ENCODE measurements at places on chromosomes 12 and 14.

DNA sequence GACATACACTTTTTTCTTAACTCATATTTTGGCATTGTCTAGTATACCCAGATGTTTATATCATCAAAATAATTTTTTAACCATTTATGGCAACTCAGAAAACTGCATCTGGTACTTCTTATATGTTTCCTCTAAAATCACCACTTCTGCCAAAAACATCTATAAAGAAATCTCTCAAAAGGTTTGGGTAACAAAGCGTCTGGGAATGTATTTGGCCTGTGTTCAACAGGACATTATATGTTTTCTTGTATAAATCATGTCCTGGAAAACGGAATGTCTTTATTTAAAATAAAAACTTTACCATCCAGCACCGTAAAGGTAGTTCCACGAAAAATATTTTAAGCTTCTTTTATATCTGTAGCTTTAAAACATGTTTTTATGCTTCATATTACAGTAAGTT lies 36.1 kb upstream of the FBLN5 start:
- no peak for DNase-seq

DNA sequence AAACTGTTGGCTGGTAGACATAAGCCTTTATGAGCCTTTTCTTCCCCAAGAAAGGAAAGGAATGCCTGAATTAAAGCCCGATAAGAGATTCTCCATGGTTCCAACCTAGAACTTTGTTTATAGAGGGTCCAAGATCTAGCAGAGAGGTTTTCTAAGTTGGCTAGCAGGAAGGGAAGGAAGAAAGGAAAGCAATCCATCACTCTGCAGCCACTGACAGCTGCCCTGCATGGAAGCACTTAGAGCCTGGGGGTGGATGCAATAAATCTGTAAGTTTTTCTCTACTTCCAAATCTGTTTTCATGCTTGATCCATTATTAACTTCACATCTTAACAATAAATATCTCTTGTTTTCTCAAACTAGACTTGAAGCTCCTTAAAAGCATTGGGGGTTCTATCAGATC lies 224.4 kb downstream of the KSR2 start:
- DNase-seq: no peak

DNA sequence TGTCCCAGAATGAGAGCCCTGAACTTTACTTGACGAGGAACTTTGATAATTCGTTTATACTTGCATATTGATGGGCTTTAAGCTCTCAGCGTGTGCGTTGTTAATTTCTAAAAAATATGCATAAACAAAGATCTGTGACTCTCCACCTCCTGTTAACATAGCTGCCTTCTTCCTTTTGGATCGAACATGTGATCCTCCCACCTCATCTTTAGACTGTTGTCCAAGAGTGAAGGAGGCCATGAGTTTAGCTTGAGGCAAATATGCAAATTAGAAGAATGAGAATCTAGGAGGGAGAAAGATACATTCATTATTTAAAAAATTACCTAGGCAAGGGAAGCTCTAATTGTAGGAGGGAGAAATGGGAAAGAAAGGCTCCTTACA lies 617 bp downstream of the TTC8 start:
- no peak for DNase-seq

GRCh38 chr12:29783773-29784666 lies at the start of gene TMTC1:
TMTC1 (minus strand) TSS chr12:29783942; CDS start chr12:29783751, 191 bp downstream.
- peak; percentile 65 for DNase-seq

GRCh38 chr12:22032732-22033131 lies 13.3 kb upstream of the CMAS start:
- no peak for DNase-seq

DNA sequence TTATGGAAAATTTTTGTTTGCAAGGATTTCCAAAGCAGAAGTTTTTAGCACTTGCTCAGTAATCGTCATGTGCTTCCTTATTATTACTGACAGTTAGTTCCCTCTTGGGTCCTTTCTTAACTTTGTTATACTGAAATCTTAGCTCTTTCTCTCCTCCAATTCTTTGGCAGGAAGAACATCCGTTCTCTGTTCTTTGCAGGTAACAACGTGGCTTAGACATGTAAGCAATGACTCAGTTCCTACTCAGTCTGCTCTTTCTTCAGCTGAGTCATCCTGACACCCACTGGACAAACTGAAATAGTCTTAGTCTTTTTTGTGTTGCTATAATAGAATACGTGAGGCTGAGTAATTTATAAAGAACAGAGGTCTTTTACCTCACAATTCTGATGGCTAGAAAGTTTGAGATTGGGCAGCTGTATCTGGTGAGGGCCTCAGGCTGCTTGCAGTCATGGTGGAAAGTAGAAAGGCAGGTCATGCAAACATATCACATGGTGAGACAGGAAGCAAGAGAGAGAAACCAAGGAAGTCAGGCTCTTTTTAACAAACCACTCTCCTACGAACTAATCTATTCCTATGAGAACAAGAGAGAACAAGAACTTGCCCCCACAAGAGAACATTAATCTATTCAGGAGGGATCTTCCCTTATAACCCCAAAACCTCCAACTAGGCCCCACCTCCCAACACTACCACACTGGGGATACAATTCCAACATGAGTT lies 49.2 kb downstream of the TESPA1 start:
- DNase-seq: no peak

DNA sequence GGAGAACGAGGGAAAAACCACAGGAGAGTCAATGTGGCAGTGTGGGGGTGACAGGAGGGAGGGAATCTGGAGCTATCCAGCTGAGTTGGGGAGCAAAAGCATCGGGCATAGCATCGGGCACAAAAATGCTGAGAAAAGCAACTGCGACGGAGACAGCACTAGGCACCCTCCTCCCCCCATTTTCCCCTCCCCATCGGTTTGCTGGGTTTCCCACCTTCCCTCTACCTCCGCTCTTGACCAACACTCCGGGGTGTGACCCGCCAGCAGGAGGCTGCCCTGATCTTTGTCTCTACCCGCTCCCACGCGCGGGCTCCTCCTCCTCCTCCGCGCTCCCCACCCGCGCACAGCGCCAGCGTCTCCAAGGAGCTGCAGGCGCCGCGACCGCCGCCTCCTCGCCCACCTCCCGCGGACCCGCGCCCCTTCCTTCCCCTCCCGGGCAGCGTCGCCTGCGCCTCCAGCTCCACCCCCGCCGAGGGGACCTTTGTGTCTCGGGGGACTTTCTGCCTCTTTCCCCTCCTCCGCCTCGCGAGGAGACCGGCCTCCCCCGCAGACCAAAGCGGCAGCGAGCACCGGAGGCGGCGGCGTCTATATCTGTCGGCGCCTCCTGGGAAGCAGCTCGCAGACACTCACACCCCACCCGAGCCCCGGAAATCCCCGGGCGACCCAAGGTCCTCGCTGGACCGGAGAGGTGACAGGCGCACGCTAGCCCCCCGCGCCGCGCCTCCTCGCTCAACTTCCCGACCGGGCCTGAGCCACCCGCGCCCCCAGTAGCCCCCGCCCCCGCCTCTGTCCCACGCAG lies 920 bp downstream of the CDK17 start:
- DNase-seq: peak; percentile 40

DNA sequence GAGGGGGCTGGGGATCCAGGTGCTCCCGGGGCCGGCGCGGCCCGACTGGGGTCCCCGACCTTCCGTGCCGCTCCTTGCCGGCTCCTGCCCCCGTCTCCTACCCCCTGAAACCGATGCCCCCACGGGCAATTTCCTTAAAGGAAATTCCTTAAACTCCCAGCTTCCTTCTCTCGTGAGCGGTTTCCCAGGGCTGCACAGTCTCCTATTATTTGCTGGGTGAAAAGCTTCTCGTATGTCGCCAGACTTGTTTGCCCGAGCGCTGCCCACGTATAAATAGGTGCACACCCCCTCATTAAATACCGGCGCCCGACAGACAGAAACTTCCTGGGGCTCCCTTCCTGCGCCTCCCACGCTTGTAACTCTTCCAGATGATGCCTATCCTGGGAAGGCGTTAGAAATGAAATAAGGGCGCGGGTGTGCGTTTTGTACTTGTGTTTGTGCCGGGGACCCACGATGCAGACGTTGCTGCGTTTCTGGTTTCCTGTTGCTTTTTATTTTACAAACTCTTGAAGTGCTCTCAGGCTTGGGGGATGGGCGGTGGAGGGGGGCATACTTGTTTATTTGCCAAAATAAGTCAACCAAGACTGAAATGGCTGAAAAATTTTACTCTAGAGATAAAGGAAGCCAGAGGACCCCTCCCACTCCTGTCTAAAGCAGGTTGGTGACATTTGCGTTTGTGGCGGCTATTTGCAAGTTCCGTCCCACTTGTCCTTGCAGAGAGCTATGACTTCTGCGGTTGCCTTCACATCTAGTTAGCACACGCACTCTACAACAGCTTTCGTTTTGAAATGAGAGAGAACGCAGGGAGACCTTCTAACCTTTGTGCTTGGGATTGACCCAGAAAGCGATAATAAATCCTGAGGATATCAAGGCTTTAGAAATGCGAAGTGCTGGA lies 1.0 kb downstream of the HIP1R start:
- DNase-seq: peak; percentile 29

DNA sequence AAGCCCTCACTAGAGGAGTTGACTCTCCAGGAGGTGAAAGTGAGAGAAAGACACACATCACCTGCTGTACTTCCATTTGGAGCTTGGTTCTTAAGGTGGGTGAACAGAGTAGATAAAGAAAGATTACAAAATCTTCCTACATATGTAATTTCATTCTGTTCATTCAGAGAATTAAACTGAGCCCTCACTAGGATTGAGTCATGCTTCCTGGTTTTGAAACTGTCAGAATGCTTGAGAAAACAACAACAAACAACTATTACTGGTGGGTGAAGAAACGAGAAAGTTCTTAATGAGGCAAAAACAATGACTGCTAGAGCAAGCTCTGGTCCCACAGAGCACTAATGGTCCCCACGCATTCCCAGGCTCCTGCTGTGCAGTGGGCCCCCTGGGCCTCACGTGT lies 841.7 kb downstream of the VRK1 start:
- no peak for DNase-seq

GRCh38 chr12:89838833-89839232 lies 130.2 kb upstream of the ATP2B1 start:
- DNase-seq: no peak

GRCh38 chr12:93094988-93095737 lies 166.1 kb upstream of the EEA1 start:
- no peak for DNase-seq

- peak; percentile 27 for DNase-seq
Measured at GRCh38 chr12:116015525-116015924, 262.0 kb downstream of the MED13L start.

- DNase-seq: no peak
Measured at GRCh38 chr12:14284184-14284722, 81.2 kb upstream of the ATF7IP start.

DNA sequence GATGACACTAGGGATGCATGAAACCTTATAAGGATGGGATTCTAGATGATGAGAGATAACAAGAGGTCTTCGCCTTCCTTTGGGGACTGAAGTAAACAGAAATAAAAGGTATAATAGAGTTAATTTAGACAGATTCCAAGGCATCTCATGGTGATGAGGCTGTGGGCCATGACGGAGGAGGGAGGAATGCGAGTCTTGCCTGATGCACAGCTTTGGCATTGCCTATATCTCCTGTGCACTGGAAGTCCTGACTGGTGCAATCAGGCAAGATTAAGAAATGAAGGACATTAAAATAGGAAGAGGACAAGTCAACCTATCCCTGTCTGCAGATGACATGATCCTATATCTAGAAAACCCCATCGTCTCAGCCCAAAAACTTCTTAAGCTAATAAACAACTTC lies 526.4 kb upstream of the LMO3 start:
- no peak for DNase-seq

Measured in NCI-H774 (cell line).